Sigmoid colon (tissue), 7 donors: ENCODE measurements at places on chromosomes 5 and 9. TPM values are rescaled to one million over a fixed set of nuclear protein-coding genes. Genes with fewer than 3 reads are reported as not detected.

The FLT4 gene
- 9.7 TPM for total RNA-seq

The ACTL7A gene
- not detected for total RNA-seq

The SLC46A2 gene
- not detected for total RNA-seq

The SLC6A7 gene
- total RNA-seq = not detected

The FBXW5 gene
- total RNA-seq = 153 TPM

The CHSY3 gene
- total RNA-seq = 0.99 TPM

The TSTD2 gene
- total RNA-seq = 27.1 TPM

The CKMT2 gene
- total RNA-seq = 11.1 TPM

The SPARC gene
- total RNA-seq = 401 TPM

The NPR3 gene
- 5.0 TPM for total RNA-seq

The SMIM33 gene
- not detected for total RNA-seq

The OGN gene
- total RNA-seq = 41.8 TPM
